ENCODE measurements at places on chromosomes 3 and 15. TPM values are rescaled to one million over a fixed set of nuclear protein-coding genes. Genes with fewer than 3 reads are reported as not detected.

Gene CAV3
- total RNA-seq, result 16.7 TPM

Gene ECE2
- not detected for total RNA-seq

DNA sequence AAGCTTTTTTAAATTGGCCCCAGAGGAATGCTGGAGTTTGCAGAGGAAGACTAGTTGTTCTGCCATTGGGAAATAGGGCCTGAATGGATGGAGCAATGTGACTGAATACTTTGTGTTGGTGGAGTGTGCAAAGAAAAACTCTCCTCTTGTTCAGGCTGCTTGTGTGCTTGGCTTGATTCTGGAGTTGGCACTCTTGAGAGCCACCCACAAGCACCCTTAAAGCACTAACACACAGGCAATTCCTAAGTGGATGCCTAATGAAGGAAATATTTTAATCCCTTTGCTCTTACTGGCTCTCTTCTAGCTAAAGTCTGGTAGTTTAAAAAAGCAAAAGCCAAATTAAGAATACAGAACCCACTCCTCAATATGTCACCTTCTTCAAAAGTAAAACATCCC is 304.4 kb upstream of the C2CD4B start:
- peak overlapping the region; percentile 74 for H3K27ac ChIP-seq
- H3K4me3 ChIP-seq, result no peak overlapping the region
- DNase-seq, result no peak
- H3K4me1 ChIP-seq, result no peaks in the 10 kb centered on the region

GRCh38 chr3:144273601-144274000 is 302.0 kb downstream of the DIPK2A start:
- no peak overlapping the region for H3K4me3 ChIP-seq
- DNase-seq, result no peak
- H3K4me1 ChIP-seq, result no peaks in the 10 kb centered on the region
- no peak overlapping the region for H3K27ac ChIP-seq
- H3K27me3 ChIP-seq, result no peaks in the 10 kb centered on the region

DNA sequence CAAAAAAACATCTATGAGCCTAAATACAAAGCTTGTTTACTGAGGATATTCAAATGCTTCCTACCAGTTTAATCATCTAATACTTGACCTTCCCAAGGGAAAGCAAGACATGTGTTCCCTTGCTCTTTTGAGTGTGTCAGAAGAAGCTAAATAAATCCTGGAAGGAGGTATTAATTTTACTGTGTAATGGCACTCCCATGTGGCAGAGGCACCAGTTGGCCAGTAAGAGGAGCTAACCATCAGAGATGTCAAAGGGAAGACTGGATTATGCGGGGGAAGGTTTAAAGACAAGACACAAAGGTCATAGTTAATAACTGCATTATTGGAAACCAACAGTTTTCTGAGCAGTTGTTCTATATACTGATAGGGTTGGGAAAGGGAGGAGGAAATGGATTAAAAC is 125.1 kb downstream of the SUCLG2 start:
- no peaks in the 10 kb centered on the region for H3K27me3 ChIP-seq
- H3K27ac ChIP-seq, result no peak overlapping the region
- H3K36me3 ChIP-seq, result peaks cover 17% of the 10 kb centered on the region
- no peak for DNase-seq
- peaks cover 10% of the 10 kb centered on the region for H3K4me1 ChIP-seq

GRCh38 chr15:42735382-42736165 is 1.4 kb downstream of the CDAN1 start:
- peaks cover 46% of the 10 kb centered on the region for H3K36me3 ChIP-seq
- H3K4me1 ChIP-seq, result peaks cover 17% of the 10 kb centered on the region
- no peak for DNase-seq
- peak overlapping the region; percentile 85 for H3K27ac ChIP-seq
- peak overlapping the region; percentile 94 for H3K4me3 ChIP-seq
- no peaks in the 10 kb centered on the region for H3K27me3 ChIP-seq

GRCh38 chr3:122102191-122102935 is 47.2 kb downstream of the CD86 start:
- H3K4me1 ChIP-seq, result no peaks in the 10 kb centered on the region
- H3K27ac ChIP-seq, result no peak overlapping the region
- H3K27me3 ChIP-seq, result no peaks in the 10 kb centered on the region
- H3K4me3 ChIP-seq, result no peak overlapping the region

DNA sequence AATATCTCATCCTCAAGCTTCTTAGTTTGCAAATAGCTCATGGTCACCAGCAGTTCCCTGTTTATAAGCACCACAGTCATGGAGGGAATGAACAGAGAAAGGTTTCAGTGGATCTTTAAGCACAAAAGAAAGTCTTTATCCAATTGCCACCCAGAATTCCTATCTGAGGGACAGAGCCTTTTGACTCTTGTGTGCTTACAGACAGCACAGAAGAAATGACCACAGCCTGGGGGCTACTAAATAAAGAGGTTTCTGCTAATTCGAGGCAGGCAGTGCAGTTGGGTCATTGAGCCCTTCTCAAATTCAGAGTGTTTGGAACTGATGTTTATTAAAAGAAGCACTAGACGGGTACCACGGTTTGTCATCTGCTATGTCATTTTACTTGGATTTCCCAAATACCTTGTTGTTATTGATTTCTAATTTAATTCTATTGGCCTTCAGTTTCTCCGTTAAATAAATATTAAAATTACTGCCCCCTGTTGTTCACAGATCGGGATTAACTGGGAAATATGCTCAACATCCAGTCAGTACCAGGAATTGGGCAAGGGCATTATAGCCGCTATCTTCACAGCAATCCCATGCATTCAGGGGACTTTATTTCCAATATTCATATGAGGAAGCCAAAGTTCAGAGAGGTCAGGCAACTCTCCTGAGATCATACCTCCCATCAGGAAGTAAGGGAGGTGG is 3.6 kb downstream of the PRICKLE2 start:
- no peaks in the 10 kb centered on the region for H3K36me3 ChIP-seq
- H3K27me3 ChIP-seq, result no peaks in the 10 kb centered on the region
- DNase-seq, result no peak
- H3K27ac ChIP-seq, result peak overlapping the region; percentile 69
- no peak overlapping the region for H3K4me3 ChIP-seq
- no peaks in the 10 kb centered on the region for H3K4me1 ChIP-seq

- H3K4me3 ChIP-seq, result no peak overlapping the region
- no peaks in the 10 kb centered on the region for H3K4me1 ChIP-seq
- no peak for DNase-seq
- no peak overlapping the region for H3K27ac ChIP-seq
These were observed 116.2 kb upstream of the NECTIN3 start for GRCh38 chr3:110955301-110955880.

DNA sequence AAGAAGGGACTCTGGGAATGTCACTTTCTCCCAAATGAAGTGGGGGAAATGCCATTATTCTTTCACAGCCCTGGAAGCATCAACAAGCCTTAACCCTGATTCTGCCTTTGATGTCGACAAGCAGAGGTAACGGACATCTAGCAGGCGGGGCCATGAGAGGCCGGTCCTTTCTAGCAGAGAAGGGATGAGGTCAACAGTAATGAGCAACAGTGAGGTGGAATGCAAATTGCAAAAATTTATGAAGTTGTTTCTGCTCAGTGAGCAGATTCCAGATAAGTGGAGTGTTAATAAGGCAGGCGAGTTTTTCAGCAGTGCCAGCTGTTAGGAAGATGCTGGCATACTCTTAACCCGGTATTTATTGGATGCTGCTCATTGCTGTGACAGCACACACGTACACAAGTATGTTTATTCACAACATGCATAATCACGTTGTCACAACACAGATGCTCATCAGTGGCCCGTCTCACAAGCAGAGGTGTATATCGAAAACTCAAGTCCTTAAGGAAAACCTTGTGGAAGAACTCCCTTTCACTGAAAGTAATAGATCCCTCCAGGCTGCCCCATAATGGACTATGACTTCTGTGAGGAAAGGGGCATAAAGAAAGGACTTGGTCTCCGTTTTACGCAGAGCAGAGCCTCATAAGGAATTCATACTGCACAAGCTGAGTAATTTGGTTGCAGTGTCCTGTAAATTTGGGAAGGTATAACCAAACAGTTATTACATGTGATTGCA is 329.0 kb downstream of the IGSF11 start:
- H3K27ac ChIP-seq, result no peak overlapping the region
- no peaks in the 10 kb centered on the region for H3K27me3 ChIP-seq
- H3K4me1 ChIP-seq, result no peaks in the 10 kb centered on the region
- H3K4me3 ChIP-seq, result no peak overlapping the region
